Neural crest cell (in vitro differentiated cells): ENCODE measurements at places on chromosomes 16 and 17. TPM values are rescaled to one million over a fixed set of nuclear protein-coding genes. Genes with fewer than 3 reads are reported as not detected.

DNA sequence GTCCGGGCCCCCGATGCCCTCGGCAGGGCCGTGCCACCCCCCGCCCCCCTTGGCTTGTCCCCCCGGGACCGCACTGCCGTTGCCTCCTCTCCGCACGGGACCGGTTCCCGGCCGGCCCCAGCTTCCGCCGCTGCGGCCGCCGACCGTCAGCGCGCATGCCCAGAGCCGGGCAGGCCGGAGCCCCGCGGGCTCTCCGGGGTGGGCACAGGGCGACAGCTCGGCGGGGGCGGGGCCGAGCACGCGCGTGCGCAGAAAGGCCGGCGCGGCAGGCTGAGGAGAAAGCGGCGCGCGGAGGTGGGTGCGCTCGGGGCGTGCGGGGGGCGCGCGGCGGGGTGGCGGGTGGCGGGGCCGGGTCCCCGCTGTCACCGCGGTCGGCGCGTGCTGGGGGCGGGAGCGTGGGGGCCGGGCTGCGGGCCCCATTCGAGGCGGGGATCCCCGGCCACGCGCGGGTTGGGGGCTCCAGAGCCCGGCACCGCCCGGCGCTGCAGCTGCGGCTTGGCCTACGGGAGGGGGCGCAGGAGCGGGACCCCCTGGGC is at the start of gene TBC1D24:
Gene TBC1D24 (plus strand): TSS at position 251 of the 536 bp plus-strand sequence. CDS start 21,022 bp downstream, outside the sequence.
- peak; percentile 79 for DNase-seq

GRCh38 chr16:67055712-67056487 is 27.0 kb downstream of the CBFB start:
- DNase-seq = no peak

DNA sequence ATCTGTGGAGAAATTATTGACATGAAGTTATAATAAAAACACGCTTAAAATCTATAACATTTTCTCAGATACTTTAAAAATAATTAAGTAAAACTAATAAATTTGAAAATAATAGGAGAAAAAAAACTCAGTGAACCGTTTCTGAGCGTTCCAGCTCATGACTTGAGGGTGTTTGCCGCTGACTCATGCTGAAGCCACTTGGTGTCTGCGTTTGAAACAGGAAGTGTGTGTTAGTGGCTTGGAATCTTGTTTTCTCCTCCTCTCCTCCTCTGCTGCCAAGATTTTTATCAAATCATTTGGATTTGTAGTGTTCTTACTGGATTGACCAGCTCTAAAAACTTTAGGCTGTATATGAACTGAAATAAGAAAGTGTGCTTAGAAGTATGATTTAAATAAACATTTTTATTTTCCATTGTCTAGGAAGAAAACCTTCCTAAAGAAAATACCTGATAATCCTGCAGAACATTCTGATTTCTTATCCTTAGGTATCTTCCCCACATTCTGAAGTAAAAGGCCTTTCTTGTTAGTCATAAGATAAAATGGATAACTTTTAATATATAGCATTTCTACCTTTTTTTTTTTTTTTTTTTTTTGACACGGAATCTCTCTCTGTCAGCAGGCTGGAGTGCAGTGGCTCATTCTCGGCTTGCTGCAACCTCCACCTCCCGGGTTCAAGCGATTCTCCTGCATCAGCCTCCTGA is 30.8 kb downstream of the USP10 start:
- DNase-seq = no peak

- no peak for DNase-seq
Observed at GRCh38 chr17:40325156-40326013, 16.4 kb downstream of the RARA start.

GRCh38 chr16:16143038-16143763 is 80.1 kb downstream of the ABCC6 start:
- no peak for DNase-seq

TUBD1 gene
- total RNA-seq = 22.2 and 22.3 TPM in 2 replicates

DNA sequence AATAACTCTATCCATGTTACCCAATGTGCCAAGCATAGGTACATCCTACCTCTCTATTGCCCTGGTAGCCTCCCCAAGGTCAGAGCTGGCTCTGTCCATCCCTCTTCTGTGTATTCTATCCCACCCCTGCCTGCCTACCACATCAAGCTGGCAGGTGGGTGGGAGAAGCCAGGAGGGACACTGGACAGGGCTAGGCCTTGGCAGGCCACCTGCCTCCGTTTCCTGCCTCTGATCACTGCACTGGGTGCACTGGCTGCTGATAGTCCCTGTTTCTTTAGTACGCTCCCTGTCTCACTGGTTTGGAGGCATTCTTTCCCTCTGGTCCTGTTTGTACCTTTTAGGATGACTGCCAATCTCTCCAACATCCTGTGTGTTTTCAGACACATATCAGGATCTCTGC is 12.7 kb downstream of the TK2 start:
- no peak for DNase-seq

- no peak for DNase-seq
Observed at GRCh38 chr17:80008848-80009247, 26.8 kb downstream of the TBC1D16 start.

GRCh38 chr17:64173646-64174045 is 43.7 kb upstream of the ERN1 start:
- no peak for DNase-seq

CACNG1 gene
- total RNA-seq = 0.32 and 0.44 TPM in 2 replicates

CDH16 gene
- not detected in 2 replicates for total RNA-seq

CFAP97D1 gene
- total RNA-seq = not detected in 2 replicates

GRCh38 chr17:82495844-82496528 is 23.5 kb upstream of the FOXK2 start:
- no peak for DNase-seq

GRCh38 chr16:87471278-87472141 is 21.3 kb downstream of the ZCCHC14 start:
- no peak for DNase-seq

DNA sequence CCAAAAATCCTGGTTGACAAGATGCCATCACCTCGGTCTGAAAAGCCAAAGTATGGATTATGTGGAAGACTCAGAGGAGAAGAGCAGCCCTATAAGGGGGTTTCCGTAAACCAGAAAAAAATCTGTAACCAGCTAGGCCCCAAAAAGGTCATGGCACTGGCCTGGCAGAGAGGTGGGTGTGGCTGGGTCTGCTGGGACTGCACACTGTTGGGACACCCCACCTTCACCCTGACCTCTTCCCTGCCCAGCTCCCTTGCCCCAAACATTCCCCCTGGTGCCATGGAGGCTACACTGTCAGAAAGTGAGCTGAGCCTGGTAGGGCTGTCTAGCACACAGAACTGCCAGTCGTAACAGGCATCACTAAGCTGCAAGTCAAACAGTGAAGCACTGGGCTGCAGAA is 6.5 kb downstream of the SLC47A2 start:
- no peak for DNase-seq

KRTAP1-5 gene
- not detected in 2 replicates for total RNA-seq

DNA sequence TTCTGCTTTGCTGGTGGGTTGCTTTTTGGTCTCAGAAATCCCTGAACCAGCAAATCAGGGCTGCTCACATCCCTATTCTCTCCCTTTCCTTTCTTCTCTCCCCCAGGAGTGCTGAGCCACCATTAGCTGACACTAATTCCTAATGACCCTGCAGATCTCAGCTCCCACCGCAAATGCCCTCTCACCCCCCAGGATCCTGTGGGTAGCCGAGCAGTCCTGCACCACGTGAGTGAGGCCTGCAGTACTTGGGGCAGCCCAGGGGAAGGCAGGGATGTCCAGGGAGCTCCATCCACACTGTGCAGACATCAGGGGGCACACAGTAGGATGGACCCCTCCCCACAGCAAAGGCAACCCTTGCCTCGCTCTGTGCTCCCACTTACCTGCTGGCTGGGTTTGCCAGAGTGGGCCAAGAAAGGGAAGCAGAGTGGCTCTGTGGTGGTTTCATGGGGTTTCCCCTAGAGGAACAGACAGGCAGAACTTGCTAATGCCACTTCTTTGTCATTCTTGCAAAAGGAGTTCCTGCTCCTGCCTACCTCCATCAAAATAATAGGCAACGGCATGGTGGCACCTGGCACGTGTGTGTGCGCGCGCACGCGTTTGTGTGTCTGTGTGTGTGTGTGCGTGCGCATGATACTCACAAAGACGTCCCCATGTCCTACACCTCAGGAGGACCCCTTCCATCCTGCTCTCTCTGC is 135.6 kb downstream of the GAS7 start:
- no peak for DNase-seq

- DNase-seq = peak; percentile 95
Observed at GRCh38 chr17:7841915-7842379, 7.9 kb downstream of the KDM6B start.

GRCh38 chr17:6498356-6498755 is 54.1 kb downstream of the PIMREG start:
- DNase-seq = no peak

CTRB2 gene
- not detected in 2 replicates for total RNA-seq

ENPP7 gene
- total RNA-seq = not detected in 2 replicates

DNAJA3 gene
- 45.1 and 55.2 TPM in 2 replicates for total RNA-seq

DNA sequence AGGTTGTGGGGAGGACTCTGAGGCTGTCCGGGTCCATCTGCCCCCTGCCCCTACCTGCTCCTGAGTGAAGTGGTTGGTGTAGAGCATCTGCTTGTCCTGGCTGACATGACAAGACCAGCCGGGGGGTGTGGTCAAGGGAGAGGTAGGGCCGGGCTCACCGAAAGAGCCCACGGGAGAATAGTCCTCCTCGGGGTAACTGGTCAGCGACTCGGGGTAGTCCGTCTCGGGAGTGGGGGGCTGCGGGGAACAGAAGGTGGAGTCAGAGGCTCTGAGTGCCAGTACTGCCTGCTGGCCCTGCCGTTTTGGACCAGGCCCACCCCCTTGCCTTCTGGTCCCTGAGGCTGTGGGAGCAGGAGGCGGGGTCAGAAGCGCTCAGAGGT is 27.8 kb downstream of the ARHGAP27 start:
- no peak for DNase-seq

- no peak for DNase-seq
Observed at GRCh38 chr17:36498560-36499300, 12.2 kb downstream of the ZNHIT3 start.

FBXW10 gene
- 0.19 and 0.20 TPM in 2 replicates for total RNA-seq

GRCh38 chr16:86924537-86924936 is 346.2 kb downstream of the FOXL1 start:
- DNase-seq = no peak

GRCh38 chr17:82170412-82170961 is 42.2 kb downstream of the CCDC57 start:
- no peak for DNase-seq

DNA sequence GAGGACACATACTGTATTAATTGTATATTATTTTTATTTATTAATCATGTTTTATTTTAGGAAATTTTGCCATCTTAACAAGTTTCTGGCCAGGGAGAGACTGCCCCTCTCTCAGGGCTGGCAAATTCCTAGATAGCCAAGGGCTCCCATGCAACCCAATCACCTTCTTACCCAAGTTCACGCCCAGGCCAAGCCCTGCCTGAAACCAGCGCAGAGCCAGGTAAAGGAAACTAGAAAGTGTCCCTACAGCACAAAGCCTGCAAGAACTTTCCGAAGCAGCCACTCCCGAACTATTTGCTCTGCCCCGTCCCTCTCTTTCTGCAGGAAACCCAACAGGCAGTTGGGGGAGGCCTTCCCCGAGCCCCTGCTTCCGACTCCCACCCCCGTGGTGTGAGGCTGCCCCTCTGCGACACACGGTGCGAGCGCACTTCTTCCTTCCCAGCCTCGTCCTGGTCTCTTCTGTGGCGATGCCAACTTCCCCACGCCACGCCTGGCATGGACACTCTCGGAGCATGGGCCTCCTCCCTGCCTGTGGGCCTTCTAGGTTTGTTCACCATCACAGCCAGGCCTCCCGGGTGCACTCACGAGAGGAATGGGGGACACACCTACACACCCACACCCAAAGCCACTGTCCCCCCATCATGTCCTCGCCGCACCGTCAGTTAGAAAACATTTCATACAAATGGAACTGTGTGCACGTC is 100.4 kb downstream of the ZNF778 start:
- no peak for DNase-seq

GRCh38 chr17:32161506-32162365 is 19.4 kb downstream of the RHOT1 start:
- DNase-seq = no peak
